ENCODE measurements at places on chromosomes 5 and 9. TPM values are rescaled to one million over a fixed set of nuclear protein-coding genes. Genes with fewer than 3 reads are reported as not detected.

DNA sequence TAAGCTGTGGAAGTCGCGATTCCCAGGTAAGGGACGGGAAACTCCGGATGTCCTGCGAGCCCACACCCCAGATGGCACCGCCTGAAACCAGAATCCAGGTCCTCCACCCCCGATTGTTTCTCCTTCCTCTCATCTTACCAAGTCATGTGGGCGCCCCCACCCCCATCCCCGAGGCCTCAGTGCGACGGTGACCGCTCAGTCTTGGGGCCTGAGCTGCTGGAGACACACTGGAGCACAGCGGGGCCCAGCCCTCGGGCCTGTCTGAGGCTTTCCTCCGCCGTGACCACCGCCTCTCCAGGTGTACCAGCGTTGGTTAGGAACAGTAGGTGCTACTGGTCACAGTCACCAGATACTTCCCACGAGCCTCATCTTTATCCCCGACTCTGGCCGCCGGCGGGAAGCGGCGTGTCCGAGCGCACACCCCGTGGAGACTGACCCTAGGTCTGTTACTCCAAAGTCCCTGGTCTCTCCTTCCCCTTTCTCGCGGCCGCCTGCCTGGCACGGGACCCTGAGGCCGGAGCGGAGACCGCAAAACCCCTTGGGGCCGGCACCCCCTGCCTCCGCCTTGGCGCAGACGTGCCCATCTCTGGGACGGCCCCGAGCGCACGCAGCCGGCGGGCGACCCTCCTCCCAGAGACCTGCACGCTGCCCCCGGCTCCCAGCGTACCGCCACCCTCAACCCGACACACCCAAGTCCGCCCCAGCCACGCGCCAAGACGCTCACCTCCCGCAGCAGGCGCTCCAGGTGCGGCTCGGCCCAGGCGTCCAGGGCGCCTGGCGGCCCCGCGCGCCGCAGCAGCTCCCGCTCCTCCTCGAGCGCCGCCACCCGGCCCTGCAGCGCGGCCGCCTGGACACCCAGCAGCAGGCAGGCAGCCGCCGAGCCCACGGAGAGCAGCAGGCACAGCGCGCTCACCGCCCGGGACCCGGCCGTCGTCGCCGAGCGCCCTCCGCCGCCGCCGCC, 733 bp downstream of the COL23A1 start:
- no peak for DNase-seq

GRCh38 chr9:26221290-26221689, 543.0 kb upstream of the TUSC1 start:
- no peak for DNase-seq

DNA sequence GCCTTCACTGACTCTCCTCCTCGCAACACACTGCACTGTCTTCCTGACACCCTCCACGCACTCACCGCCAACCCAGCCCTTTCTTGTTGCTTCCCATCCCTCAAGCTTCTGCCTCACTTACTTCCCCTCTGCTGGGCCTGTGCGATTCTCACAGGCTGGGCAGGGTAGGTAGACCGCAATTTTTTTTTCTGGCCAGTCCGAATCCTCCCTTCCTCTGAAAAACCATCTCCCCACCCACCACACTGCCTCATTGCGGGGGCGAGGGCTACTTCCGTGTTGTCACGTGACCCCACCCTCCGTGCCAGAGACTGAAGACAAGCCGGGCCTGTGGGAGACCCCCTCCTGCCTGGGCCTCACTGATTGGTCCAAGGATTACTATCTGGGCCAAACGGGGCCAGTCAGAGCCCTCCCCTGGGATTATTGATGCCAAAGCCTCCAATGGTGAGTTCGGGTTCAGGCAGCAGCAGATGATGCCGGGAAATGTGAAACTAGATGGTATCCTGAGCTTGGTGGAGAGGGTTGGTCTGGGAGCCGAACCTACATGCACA, 73.1 kb downstream of the STK10 start:
- peak; percentile 92 for DNase-seq

DNA sequence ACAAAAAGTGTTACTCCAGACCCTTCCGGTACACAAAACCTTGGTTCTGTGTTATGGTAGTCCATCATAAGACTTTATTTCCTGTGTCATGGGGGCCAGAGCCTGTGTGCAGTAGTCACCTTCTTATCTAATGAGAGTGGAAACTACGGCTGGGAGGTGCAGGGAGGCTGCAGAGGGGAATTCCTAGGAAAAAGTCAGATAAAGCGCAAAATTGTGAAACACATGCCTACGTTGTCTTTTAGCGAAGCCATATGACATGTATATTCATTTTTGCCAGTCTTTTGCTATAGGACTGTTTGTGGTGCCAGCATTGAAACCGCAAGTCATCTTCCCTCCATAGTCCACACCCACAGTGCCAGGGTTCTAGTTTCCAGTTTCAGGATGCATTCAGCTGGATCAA, 80.7 kb downstream of the PPARGC1B start:
- no peak for DNase-seq

- DNase-seq, result no peak
Measured at GRCh38 chr5:58255386-58255785, 204.5 kb downstream of the PLK2 start.

- no peak for DNase-seq
Measured at GRCh38 chr5:142795251-142795650, 25.1 kb downstream of the ARHGAP26 start.

DNA sequence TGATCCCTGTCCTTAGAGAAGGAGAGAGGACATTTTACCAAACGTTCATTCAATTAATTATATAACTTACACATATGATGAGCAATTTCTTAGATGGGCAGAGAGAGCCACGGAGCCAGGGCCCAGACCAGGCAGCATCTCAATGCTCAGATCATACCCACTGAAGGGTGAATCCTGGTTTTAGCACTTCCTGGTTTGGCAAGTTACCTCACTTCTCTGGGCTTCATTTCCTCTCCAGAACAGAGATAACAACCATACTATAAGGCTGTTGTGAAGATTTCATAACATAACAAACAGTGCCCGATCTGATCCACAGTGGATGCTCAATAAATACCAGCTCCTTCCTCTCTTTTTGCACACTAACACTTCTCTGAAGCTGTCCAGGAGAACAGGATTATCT, 271.1 kb downstream of the DENND1A start:
- DNase-seq, result no peak

- DNase-seq, result no peak
Measured at GRCh38 chr9:130736834-130737233, 43.3 kb downstream of the EXOSC2 start.

DNA sequence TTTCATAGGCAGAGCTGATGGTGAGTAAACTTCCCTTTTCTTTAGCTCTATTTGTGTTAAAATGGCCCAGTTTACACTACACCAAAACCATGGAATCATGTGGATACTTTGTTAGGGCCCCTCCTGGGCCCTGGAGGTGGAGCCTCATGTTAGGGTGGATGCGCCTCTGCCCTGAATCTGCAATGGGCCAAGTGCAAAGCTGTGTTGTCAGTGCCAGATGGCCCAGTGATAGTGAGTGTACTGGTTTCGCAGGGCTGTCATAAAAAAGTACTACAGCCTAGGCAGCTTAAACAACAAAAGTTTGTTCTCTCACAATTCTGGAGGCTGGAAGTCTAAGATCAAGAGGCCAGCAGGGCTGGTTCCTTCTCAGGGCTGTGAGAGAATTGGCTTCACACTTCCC, 64.8 kb downstream of the HSPA4 start:
- DNase-seq, result no peak

GRCh38 chr5:14742498-14742897, 78.0 kb downstream of the OTULIN start:
- DNase-seq, result no peak

- DNase-seq, result no peak
Measured at GRCh38 chr5:66888613-66889012, 292.4 kb downstream of the MAST4 start.

DNA sequence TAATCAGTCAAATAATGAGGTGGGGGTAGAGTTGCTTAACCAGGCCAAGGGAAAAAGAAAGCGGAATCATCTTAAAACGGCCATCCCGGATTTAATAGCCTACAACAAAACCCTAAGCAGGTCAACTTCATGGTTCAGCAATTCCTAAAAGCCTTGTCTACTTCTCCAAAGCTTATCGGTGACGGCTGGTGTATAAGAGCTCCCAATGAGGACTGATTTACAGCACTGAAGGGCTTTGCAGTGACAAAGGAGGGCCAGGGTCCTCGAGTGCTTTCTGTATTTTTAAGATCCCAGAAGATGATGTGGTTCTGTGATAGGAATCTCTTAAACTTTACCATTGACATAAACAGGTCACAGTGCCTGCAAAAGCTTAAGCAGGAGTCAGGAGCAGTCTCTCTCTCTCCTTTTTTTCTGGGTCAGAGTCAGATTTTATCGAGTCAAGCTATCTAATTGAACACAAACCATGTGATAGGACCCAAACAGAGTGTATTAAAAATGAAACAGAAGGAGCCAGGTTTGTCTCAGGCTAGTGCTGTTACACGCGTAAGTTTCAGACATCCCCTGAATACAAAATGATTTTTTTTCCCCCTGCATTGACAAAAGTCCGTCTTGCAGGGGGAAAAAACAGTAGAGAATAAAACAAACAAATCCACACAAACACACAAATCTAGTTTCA, 663.6 kb upstream of the ZNF608 start:
- no peak for DNase-seq

GRCh38 chr5:126542441-126542840, 52.6 kb downstream of the ALDH7A1 start:
- no peak for DNase-seq

GRCh38 chr9:114344188-114344566, 14.5 kb downstream of the ORM2 start:
- DNase-seq, result no peak

DNA sequence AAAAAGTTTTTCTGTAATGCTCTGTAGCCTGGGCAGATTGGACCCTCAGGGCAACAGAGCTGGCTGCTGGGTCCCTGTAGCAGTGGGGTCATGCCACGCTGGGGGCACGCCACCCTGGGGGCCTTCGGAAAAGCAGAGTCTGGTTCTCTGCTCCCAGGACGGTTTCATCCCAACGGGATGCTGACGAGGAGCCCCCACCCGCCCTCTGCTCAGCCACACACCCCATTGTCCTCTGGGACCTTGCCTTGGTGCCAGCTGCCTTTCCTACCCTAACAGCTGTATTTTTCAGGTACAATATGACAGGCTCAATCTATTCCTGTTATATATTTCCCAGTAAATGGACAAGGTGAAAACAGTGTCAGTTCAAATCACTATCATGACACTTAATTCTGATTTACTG, 29.0 kb upstream of the MVB12B start:
- no peak for DNase-seq

GRCh38 chr9:95092262-95093072, 225.0 kb downstream of the FANCC start:
- DNase-seq, result peak; percentile 20

DNA sequence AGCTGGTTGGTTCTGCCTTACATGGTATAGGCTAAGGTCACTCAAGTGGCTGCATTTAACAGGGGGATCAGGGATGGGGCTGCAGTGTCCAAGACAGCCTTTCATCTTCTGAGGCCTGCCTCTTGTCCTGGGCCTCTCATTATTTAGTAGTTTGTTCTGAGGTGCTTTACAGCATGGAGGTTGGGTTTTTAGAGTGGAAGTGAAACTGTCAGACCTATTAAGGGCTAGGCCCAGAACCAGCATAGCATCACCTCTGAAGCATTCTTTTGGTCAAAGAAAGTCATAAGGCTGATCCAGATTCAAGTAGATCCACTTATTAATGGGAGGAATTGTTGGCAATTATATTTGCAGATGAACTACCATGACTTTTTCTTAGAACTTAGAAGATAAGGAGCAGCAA, 146.0 kb upstream of the NMUR2 start:
- no peak for DNase-seq

DNA sequence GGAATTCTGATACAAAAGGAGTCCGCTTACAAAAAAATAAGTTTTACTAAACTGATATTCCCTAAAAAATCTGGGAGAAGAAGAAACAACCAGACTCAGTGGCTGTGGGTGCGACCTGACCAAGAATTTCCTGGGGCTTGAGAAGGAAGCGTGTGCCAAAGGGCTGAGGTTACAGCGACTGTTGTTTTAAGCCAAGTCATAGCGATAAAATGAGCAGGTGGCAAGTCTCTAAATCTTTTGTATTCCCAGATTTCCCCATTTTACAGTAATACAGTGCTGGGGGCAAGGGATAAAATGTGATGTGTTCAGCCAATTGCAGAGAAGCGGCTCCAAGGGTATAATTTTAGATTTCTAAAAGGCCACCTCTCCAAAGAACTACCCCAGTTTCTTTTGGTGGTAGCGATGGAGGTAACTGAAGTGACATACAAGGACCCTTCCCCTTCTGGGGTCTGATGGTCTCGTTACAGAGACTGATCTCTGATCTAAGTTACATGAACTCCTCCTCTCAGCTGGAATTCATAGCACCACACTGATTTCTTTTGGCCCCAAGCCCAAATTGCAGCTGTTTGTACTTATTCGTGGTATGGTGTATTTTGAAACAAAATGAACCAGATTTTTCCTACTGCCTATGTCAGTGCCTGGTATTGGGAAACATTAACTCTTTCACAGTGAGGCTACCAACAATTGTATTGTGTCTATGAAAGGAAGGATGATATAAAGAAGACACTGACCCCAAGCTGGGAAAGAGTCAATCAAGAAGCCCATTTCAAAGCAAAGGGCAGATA, 41.6 kb downstream of the LPAR1 start:
- DNase-seq, result no peak

DNA sequence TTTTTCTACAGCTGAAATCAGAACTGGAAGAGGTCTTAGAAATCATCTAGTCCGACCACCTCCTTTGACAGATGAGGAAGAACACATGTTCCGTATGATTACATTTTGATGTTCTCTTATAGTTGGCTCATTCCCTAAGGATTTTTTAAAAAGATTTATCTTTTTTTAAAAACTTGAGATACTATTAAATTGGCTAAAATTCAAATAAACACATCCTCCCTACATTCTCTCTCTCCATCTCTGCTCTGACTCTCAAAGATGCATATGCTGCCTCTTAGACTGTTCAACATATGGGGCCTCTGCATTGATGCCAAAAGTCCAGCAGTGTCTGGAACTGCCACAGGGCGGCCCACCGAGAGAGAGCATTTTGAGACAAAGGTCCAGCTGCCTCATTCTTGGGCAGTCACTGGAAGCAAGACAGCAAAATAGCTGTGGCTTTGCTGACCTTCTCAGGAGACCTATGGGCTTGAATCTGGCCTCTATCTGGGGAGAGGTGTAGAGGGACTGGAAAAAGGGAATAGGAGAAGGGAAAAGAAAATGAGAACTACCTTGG, 12.8 kb upstream of the TSSK1B start:
- DNase-seq, result no peak

- DNase-seq, result no peak
Measured at GRCh38 chr9:131695366-131695765, 44.5 kb downstream of the RAPGEF1 start.

GRCh38 chr9:134597957-134598883, 43.4 kb upstream of the COL5A1 start:
- DNase-seq, result peak; percentile 11

- DNase-seq, result no peak
Measured at GRCh38 chr9:33263131-33264002, 1.1 kb downstream of the BAG1 start.

The SLC46A2 gene
- not detected for total RNA-seq

The ANKRD18B gene
- total RNA-seq, result 2.1 TPM

The SLC45A2 gene
- total RNA-seq, result 0.23 TPM

The GFM2 gene
- total RNA-seq, result 21.5 TPM

The CCL27 gene
- not detected for total RNA-seq

The FAM221B gene
- not detected for total RNA-seq

The CDKN2B gene
- 3.4 TPM for total RNA-seq

The S1PR3 gene
- not detected for total RNA-seq

The HTR4 gene
- total RNA-seq, result not detected

The ROR2 gene
- 2.1 TPM for total RNA-seq

The NDUFS6 gene
- 29.2 TPM for total RNA-seq

The TMEM171 gene
- total RNA-seq, result not detected

The GOLM1 gene
- total RNA-seq, result 3.2 TPM

The PHYHD1 gene
- 1.1 TPM for total RNA-seq

The TMEM203 gene
- total RNA-seq, result 28.9 TPM

The POLK gene
- total RNA-seq, result 28.7 TPM

The PITX1 gene
- 0.18 TPM for total RNA-seq

The CA9 gene
- total RNA-seq, result 1.1 TPM

The CNTRL gene
- 86.9 TPM for total RNA-seq

All from activated CD4-positive, alpha-beta memory T cell treated with anti-CD3 and anti-CD28 coated beads, Interleukin-2, amount 10 ng/mL, durations not matched to agents 7 days and 5 days (primary cell).